ENCODE measurements at places on chromosomes 13 and 19.

- no peak for DNase-seq
These were observed 3.1 kb downstream of the VPS36 start for GRCh38 chr13:52447354-52447753.

DNA sequence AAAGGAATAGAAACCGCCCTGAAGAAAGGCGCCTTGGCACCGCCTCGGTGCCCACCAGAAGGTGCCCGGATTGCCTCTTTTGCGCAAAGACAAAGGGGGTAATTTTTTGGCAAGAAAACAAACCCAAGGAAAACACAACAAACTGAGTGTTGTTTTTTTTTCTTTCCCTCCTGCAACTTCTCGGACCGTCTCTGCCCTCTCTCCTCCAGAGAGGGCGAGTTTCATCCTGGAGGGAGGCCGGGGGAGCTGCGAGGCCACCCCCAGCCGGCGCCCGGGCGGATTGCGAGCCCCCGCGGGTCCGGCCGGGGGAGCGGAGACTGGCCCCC, 2.3 kb downstream of the ZNF536 start:
- DNase-seq = no peak

DNA sequence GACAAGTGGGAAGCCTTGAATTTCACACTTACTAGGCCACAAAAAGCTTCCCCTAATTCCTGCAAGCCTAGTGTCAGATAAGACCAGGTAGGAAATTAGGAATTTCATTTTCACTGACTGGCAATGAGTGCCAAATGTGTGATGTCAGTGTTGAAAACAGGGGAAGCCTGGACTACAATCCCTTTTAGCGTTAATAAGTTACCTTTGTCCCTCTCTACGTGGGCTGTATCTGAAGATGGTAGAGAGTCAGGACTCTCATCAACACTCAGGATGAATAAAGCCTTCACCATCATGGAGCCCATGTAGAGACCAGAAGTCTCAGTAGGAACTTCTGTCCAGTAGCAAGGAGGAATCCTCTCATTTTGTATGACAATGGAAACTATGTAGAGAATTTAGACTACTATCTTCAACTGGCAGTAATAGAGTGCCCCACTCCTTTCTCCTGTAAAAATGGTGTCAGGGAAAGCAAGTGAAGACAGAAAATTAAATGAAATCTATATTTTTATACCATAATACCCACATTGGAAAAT, 324.1 kb upstream of the KLHL1 start:
- DNase-seq = no peak

- DNase-seq = peak; percentile 75
These were observed 505 bp upstream of the ZIC2 start for GRCh38 chr13:99980824-99981734.

DNA sequence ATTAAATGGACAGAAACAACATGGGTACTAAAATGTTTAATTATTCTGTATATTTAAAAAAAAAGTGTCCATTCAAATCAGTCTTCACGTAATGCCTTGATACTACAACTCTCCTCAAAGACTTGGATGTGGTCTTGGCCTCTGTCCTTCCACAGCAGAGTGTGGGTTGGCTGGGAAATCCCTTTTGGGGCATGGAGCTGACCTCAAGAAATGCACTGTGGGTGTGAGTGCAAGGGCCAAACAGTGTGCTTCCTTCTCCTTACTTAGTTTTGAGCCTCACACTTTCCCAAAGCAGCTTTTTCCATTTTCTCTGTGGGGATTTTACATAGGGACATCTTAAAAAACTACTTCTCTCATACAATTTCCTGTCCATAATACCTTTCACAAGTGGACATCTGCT, 607.4 kb downstream of the EFNB2 start:
- DNase-seq = no peak

DNA sequence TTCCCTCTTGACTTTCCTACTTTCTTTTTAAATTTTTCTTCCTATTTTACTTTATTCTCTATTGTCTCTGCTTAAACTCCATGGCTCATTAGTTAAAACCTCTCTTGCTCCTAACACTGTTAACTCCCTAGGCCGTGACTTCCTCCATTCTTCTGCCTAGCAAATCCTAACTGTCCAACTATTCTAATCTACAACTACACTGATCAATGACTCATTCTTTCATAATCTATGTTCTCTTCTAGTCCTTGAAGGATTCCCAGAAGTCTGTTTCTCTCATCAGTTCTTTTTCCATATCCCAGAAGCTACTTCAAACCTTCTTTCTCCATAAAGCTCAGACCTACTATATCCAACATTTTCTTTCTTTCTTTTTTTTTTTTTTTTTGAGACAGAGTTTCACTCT, 66.9 kb downstream of the MICU2 start:
- DNase-seq = no peak

- DNase-seq = peak; percentile 40
These were observed 72.6 kb downstream of the SIPA1L3 start for GRCh38 chr19:37979547-37980082.

DNA sequence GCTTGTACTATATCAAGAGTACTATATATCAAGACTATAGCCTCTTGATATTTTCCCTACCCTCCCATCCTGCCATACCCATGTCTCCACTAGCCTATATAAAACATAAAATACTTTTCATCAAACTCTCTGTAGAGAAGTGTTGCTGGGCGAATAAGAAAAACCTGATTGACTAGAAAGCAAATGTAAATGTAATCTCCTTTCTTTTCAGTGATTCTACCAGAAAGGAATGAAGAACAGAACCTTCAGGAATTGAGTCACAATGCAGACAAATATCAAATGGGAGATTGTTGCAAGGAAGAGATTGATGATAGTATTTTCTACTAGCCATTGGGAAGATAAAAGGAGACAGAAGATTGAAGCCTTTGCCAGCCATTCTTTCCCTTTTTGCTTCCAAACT, 89.2 kb downstream of the KCNRG start:
- DNase-seq = no peak

DNA sequence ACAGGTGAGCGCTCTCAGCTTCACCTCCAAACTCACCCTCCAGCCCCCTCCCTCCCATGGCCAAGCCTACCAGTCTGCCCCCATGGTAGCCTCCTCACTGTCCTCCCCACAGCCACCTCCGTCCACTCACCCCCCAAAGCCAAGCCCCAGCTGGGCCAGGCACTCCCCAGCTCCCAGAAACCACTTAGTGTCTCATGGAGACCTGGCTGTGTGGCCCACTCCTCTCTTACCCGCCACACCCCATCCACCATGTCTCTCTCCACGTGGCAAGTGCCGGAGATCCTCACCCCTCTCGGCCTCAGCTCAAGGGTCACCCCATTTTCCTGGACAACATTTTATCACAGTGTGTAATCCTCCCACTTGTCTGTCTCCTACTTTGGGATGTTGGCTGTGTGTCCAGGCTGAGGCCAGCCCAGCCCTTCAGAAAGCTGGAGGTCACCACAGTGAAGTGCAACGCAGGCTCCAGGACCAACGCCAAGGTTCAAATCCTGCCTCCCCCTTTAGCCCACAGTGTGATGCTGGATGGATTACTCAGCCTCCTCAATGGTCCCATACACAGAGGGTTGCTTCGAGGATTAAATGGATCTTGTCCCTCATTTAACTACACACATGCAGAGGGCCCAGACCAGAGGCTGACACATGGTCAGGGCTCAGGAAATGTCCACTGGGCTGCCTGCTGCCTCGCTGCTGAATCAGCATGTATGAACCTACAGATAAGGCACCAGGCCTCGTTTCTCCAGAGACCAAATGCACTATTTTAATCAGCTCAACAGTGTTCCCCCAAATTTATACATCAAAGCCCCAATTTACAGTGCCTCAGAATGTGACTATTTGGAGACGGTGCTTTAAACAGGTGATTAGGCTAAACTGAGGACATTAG, 71.3 kb downstream of the CEBPG start:
- DNase-seq = no peak

DNA sequence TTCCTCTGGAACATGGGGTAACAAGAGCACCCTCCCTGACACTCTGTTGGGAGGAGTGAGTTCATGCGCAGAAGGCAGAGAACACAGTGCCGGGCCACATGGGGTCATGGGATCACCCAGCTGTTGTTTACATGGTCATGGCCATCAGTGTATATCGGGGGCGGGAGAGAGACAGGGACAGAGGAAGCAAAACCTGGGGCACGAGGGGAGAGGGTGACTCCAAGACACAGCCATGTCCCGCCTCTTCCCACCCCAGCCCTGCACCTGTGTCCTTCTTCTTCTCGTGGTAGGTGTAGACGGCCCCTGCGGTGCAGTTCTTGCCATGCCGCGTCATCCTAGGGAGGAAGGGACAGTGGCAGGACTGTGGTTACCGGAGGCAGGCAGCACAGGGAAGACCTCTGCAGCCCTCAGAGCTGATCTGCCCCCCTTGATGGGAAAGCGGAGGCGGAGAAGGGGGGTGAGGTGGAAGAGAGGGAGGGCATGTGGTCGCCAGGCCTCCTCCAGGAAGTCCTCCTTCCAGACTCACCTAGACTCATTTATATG, 19.9 kb downstream of the NOSIP start:
- no peak for DNase-seq

DNA sequence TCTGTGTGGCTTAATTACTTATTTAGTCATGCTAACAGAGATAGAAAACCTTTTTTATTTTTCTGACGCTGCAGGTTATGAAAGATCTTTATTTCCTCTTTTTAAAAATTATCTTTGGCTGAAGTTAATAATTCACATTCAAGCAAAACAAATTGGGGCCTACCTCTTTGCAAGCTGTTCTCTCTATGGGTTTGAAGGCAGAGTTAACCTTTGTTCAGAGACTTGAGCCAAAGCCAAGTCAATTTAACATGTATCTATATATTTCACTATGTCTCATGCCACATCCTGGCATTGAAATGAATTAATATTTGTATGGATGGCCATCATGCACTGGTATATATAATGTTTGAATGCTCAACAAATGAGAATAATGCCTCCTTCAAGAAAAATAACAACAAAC, 677.3 kb upstream of the GPC6 start:
- no peak for DNase-seq

Measured in ACHN (cell line).